Stimulated activated CD4-positive, alpha-beta T cell treated with anti-CD3 and anti-CD28 coated beads, Interleukin-4, amount 100 ng/mL, for 1 hour (primary cell): ENCODE measurements at places on chromosomes 7 and 10.

- DNase-seq = no peak
Measured at GRCh38 chr7:111256391-111256790, 165.5 kb downstream of the LRRN3 start.

GRCh38 chr10:122650331-122650730 is 49.3 kb downstream of the C10orf120 start:
- no peak for DNase-seq

DNA sequence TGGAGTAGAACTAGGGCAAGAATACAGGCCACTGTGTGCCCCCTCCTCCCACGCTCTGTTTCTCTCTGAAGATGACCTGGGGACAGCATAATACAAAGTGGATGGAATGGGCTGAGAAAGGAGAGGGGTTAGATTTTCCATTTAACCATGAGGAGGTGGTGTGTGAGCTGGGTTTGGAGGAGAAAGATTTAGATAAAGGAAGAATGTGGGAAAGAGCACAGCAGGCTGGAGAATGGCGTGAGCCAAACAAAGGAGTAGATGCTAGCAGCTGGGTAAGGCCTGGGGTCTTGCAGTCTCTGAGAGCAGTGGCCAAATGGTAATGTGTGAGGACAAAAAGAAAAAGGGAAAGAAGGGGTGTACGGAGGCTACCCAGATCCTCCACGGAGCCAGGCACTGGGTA is 8.6 kb downstream of the PNLIPRP2 start:
- DNase-seq = no peak

GRCh38 chr7:75575488-75576121 is 83.5 kb downstream of the SPDYE5 start:
- DNase-seq = no peak

- DNase-seq = no peak
Measured at GRCh38 chr7:14739168-14739840, 163.2 kb downstream of the DGKB start.

- DNase-seq = no peak
Measured at GRCh38 chr10:59499460-59499859, 137.1 kb upstream of the FAM13C start.

GRCh38 chr7:101542527-101543241 is 86.4 kb downstream of the MYL10 start:
- peak; percentile 76 for DNase-seq

DNA sequence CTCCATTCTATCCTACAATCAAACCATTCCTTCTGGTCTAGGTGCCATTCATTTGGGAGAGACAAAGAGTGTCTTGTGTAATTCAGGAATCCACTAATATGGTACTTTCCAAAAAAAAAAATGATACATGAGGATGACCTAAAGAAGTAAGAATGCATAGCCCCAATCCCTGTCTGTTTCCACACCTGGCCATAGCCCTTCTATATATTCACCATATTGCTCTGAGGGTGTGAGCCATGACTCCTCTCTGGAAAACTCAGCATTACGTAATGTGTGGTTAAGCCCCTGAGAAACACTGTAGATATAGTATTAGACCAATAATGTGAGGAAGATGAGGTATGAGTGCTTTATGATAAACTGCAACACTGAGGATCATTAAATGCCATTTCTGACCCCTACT is 592.7 kb downstream of the INHBA start:
- no peak for DNase-seq

DNA sequence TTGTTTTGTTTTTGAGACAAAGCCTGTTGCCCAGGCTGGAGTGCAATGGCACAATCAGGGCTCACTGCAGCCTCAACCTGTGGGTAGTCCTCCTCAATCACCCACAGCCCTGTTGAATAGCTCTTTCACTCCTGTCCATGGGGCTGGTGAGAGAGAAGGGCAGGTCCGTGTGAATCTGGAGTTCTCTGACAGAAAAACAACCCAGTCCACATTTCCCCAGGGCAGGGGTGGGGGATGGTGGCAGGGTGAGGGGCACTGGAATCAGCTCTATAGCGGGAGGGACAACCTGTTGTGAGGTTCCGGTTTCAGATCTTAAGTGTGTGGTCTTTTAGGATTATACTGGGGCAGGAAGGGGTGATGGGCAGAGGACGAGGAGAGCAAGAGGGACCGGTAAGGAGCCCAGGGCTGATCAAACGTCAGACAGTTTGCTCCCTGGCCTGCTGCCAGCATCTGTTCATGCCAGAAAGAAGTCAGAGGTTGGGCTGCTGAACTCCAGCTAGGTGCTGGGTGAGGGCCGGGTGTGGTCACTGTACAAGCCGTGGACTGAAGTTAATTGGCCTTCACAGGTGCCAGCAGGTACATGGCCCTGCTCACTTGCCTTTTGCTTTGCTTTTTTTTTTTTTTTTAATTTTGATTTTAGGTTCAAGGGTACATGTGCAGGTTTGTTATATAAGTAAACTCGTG is 33.2 kb upstream of the MKRN1 start:
- no peak for DNase-seq

GRCh38 chr10:132848951-132849545 is 63.1 kb upstream of the NKX6-2 start:
- DNase-seq = no peak

DNA sequence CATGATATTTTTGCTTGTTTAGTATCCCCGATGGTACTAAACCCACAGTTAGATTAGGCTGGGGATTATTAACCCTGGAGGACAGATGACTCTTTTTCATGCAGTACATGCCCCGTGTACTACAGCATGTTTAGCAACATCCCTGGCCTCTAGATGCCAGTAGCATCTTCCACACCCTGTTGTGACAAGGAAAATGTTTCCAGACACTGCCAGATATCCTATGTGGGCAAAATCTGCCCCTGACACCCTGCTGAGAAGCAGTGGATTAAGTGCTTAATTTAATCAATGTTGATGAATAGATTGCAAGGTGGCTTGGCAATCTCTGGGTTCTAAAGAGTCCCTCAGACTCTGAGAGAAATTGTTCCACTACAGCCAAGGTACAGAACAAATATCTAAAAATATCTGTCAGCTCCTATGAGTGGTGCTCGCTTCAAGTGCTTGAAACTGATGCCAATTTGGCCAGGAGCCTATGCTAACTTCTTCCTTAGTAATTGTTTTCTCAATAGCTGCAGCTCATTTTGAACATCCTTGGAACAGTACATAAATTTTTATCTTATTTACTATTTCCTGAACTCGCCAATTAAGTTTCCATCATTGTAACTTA is 247.0 kb downstream of the SORCS1 start:
- DNase-seq = no peak

- no peak for DNase-seq
Measured at GRCh38 chr7:82036146-82036886, 266.5 kb upstream of the HGF start.

- no peak for DNase-seq
Measured at GRCh38 chr7:134932707-134933370, 53.5 kb upstream of the AGBL3 start.

DNA sequence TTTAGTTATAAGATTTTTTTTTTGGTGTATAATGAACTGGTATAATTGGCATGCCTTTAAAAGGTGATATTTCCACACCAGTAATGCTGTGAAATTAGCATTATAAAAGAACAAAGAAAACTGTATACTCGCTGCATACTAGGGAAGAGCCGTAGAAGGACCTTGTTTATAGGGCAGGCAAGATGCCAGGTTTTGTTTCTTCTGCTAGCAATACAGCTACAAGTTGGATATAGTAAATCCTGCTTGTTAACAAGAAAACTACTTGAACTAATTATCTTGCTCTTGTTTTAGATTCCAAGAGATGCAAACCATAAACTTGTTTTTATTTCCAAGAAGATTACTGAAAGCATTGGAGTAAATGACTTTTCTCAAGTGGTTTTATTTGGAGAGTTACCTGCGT is 1.9 kb downstream of the DNAH11 start:
- no peak for DNase-seq

GRCh38 chr7:108178398-108178797 is 48.2 kb upstream of the LAMB4 start:
- no peak for DNase-seq

DNA sequence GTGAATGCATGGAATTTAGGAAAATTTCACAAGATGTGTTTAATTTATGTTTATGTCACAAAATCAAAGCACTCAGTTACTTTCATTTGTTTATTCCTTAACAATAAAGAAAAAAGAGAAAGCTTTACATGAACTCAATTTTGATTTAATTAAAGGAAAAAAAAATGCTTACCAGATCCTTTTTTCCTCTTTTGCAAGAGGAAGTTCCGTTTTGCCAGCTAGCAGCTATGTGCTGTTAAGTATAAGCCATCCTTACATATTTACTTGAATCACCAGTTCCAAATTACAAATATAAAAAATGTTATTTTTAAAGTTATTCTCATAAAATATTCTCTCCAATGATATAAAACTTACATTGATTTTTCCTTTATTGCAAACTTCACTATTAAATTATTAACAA is 12.7 kb downstream of the MRC1 start:
- DNase-seq = no peak

GRCh38 chr7:150502519-150502918 is 12.2 kb upstream of the GIMAP7 start:
- no peak for DNase-seq

GRCh38 chr10:114453576-114453975 is 49.3 kb upstream of the AFAP1L2 start:
- DNase-seq = no peak

DNA sequence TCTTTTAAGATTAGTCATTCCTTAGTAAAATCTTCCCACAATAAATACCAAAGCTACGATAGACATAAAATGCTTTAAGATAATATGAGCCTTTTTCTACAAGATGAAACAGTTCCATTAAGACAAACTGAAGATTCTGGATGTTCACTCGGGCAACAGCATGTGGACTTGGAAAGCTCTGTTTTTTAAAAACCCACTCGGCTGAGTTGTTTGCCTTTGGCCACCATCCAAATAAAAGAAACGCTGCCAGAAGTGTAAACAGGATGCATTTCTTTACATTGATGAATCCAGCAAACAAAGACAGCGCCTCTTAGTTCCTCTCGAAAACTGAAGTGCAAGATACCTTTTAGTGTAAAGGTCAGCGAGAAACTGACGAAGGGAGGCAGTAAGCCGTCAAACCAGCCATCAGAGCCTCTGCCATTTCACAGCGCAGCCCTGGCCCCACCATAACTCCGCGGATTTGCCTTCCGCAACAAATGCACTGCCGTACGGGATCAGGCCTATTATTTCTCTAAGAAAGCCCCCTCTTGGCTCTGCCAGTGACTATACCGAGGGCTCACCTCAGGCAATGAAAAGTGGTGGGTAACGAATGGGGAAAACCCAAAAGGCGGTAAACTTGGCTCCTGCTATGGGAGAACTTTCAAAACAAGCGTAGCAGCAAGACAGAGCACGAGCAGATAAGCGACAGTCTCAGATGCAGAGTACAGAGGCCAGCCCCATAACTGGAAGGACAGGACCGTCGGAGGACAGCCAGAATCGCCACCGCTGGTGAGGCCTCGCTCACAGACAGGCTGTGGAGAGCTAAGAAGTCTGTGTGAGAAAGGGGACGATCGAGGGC is 41.4 kb downstream of the GNA12 start:
- no peak for DNase-seq
